ENCODE measurements at places on chromosomes 3 and 15. TPM values are rescaled to one million over a fixed set of nuclear protein-coding genes. Genes with fewer than 3 reads are reported as not detected.

DNA sequence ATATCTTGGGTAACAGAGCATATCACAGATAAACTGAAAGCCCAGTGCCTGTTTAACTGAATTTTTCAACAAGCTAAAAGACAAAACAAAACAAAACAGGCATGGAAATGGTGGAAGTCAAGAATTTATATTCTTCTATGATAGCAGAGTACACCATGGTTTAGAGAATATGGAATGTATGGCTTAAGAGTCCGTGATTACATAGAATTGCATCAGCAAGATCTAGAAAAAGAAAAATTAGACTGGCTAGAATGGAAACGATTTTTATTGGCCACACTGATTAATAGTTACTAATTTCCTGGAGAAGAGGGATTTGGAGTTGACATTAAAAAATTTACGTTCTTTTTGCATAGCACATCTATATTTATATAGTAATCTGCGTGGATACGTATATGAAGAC lies 435.2 kb upstream of the DPPA4 start:
- no peak for DNase-seq

DNA sequence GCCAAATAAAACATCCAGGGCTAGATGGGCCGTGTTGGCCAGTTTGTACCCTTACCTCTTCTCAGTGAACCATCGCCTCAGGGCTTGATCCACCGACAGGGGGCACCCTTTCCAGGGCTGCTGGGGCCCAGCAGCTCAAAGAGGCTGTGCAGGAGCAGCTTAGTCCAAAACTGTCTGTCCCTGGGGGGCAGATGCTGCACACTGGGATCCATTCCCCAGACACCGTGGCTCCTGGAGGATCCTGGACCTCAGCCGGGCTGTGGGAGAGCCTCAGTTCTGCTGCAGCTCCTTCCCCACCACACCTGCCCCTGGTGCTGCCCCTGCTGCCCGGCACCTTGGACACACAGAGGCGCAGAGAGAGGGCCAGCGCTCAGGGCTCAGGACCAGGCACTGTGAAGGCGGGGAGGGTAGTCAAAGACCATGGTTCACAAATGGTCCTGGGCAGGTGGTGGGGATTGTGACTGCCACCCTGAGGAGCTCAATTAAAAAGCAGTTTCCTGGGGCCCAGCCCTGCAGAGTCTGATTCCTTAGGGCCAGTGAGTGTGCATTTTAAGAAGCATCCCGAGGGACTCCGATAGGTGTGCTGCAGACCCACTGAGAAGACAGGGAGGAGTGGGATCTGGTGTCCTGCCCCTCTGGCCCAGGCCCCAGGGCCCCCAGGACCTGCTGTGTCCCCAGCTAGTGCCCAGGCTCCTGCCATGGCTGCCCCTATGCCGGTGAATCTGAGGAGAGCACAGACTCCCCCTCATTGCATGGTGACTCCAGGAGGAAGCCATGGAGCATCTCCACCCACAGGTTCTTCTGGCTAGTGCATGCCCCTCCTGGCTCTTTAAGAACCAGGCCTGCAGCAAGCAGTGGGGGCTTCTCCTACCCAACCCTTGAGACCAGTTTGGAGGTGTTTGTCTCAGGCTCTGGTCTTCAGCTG lies 86.5 kb upstream of the PRR20G start:
- peak; percentile 17 for DNase-seq

GRCh38 chr15:81261172-81261811 lies 62.6 kb downstream of the STARD5 start:
- no peak for DNase-seq

- no peak for DNase-seq
Observed at GRCh38 chr3:161977063-161977462, 480.5 kb downstream of the OTOL1 start.

GRCh38 chr15:73295630-73296286 lies 73.0 kb downstream of the HCN4 start:
- DNase-seq: no peak

- DNase-seq: no peak
Observed at GRCh38 chr3:63323766-63324165, 45.7 kb downstream of the SYNPR start.

GRCh38 chr3:73827725-73828211 lies 203.0 kb upstream of the PDZRN3 start:
- DNase-seq: peak; percentile 7

DNA sequence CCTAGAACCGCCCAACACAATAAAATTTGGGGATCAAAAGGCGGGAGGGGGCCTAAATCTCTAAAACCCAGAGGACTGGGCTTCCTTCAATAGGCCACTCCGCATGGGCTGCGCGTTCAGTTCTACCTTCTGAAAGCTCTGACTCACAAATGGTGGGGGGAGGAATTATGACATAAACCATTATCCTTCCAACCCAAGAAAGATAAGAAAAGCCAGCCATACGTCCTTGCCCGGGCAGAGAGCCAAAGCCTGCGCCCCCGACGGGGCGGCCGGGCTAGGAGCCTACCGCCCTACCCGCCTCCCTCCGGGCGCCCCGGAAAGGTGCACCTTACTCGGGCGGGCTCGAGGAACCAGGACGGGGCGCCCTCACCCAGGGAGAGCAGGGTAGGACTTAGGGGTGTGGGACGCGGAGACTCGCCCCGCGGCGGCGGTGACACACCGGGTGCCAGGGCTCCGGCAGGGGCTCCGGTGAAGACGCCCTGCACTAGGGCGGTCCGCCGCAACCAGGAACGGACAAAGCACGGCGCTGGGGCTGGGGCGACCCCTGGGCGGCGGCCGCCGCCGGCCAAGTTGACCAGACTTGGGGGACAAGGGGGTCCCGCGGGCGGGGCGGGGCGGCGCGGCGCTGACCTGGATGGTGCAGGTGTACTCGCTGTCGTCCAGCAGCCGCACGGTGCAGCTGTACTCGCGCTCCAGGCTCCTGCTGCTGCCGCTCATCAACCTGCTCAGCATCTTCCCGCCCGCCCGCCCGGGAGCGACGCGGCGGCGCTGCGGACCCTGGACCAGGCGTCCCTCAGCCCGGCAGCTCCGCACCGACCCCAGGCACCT lies 534 bp downstream of the FRMD5 start:
- peak; percentile 80 for DNase-seq

GRCh38 chr3:119359476-119360326 lies 65.5 kb downstream of the ARHGAP31 start:
- no peak for DNase-seq

DNA sequence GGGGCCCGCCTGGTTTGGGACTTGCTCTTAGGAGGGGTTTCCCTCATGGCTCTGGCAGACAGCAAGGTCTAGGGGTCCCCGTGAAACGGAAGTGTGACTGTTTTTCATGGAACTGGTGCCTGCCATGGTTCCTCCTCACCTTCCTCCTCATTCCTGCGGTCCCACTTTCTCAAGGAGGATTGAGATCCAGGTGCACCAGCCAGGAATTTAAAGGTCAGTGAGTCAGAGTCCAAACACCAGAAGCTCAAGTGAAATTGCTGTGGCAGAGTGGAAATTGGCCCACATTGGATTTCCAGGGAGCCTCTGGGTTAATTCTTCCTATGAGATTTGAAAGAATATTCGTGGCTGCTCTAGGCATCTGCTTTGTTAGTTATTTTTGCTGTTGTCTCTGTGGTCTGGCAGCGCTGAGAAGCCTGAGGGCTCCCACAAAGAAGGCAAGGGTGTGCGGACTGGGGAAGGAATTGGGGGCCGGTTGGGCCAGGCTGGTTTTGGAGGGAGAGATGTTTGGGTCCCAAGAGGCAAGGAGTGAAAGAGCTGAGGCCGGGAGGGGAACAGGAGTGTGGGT lies 60.4 kb upstream of the TNFAIP8L3 start:
- DNase-seq: peak; percentile 18

- DNase-seq: no peak
Observed at GRCh38 chr3:33706056-33706455, 12.0 kb downstream of the CLASP2 start.

DNA sequence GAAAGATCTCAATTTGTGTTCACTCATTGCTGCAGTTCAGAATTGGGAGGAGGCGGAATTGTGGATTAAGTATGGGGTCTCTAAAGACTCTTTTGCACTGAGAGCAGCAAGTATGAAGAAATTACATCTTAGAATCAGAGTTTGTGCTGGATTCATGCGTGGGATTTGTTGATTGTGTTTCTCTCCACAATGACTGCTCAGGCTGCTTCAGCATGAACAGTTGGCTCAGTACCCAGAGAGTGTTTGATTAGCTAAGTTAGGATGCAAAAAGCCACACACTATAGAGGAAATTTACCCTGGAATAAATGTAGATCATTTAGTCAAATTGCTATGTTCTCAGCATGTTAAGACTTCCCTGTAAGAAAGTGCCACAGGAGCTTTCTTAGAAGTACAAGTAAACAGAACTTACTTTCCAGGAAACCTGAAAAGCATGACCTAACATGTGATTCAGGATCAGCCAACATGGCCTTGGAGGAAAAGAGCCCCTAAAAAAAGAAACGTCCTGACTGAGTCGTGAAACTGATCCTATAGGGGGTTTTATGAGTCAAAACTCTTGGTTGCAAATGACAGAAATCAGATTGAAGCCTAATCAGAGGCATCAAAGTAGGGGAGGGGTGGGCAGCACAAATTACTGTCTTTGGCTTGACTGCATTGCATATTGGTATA lies 32.6 kb downstream of the HHLA2 start:
- DNase-seq: no peak

- peak; percentile 83 for DNase-seq
Observed at GRCh38 chr3:57803647-57804081, 47.6 kb downstream of the SLMAP start.

DNA sequence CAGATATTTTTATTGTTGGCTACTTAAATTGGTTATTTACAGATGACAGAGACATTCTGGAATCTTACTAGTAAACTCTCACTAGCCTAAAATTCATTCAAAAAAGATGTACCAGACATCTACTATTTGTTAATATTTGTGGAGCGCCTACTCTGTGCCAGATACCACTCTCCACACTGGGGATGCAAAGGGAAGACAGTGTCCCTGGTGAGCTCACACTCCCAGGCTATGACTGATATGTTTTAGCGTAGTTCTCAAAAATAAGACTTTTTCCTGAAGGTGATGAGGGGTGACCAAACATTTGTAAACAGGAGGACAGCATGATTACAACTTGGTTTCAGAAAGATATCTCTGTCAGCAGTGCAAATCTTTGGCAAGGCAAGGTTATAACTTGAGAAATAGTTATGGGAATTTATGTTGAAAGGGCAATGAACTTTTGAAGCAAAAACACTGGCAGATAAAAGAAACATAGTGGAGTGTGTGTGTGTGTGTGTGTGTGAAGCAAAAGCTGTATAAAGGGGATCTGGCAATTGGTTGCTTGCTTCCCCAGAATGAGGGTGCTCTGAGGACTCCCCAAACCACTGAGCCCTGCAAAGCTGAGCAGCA lies 51.2 kb downstream of the HACD2 start:
- no peak for DNase-seq

DNA sequence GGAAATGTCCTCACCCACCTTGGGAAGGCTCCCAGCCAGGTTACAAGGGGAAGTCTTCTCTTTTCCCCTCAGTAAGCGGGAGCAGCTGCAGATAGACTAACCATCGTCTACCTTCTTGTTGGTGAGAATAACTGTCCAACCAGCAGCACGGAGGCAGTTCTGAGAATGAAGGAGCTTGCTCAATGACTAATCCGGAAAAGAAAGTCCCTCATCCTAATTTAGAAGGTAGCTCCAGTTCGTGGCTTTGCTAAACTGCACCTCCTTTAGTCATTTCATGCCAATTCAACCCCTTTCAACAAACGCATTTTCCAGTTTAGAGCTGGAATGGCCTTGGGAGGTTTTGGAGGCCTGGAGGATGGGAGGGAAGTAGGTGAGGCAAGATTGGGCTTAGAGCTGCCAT lies 527.4 kb upstream of the PROK2 start:
- no peak for DNase-seq

DNA sequence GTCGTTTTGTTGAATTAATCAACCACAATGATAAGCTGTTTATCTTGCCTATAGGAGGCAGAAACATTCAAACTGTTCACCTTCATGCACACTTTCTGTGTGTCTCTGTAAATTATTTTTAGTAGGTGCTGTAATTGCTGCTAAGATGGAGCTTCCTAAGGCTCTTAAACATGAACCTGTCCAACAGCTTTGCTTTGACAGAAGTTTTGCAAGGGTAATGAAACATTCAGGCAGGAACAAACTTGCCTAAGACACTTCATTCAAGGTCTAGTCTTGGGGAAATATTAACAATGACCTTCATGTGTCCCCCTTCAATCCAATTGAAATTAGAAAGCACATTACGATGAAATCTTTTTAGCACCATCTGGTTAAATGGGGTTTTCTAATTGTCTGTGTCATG lies 156.1 kb downstream of the DIPK2A start:
- DNase-seq: no peak

- no peak for DNase-seq
Observed at GRCh38 chr3:157752956-157753786, 250.0 kb upstream of the VEPH1 start.

DNA sequence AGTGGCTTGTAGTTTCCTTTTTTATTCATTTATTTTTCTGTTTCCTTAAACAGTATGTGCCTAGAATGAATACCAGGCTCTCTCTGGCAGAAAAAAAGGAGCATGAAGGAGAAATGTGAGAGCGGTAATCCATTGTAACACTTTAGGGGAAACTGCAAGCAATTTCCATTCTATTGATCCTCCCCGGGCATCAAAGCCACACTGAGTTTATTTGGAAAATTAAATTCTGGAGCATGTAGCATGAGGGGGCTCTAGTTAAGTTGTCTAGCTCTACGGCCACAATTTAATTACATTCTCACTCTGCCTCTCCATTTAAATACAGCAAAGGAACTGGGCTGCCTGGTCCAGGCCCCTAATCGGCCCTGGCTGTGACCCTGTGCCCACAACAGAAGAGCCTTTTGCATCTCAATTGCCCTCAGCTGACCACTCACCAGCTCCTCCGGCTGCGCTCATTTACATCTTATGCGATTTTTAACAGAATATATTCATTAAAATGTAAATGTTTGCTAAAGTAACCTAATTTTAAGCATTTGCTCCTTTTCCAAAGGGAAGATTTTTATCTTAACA lies 72.9 kb downstream of the MEGF11 start:
- DNase-seq: no peak

- no peak for DNase-seq
Observed at GRCh38 chr3:181722156-181722555, 10.4 kb downstream of the SOX2 start.

GRCh38 chr3:101189796-101190195 lies 130.6 kb downstream of the IMPG2 start:
- DNase-seq: no peak

DNA sequence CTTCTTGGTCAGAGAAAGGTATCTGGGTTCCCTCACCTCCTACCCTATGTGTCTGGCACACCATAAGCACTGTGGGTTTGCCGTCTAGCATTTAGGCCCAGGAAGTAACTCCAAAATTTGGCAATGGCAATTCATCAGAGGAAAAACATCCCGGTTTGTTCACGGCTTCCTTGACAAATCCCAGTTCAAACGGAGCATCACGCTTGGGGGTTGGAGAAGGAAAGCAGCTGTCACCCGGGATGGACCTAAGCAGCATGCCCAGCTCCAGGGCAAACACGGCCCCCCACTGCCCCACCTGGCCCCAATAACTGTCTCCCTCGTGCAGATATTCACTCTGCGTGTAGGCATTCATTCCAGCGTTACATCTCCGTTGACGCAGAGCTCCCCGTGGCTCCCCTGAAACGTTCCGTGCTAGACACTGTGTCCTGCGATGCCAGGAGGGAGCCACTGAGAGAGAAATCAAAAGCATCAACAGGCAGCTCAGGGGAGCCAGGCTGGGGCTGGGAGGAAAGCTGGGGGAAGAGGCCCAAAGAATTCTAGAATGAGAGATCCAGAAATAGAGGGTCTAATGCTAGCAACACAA lies 41.4 kb downstream of the NTRK3 start:
- no peak for DNase-seq

Gene TUSC7
- not detected for total RNA-seq

Gene TEX55
- not detected for total RNA-seq

Gene MEIS2
- total RNA-seq: 6.3 TPM

Gene CHST14
- 5.9 TPM for total RNA-seq

Gene ACP3
- total RNA-seq: not detected

Gene LRRC3B
- total RNA-seq: not detected

Gene RLBP1
- total RNA-seq: not detected

Gene RPL14
- 363 TPM for total RNA-seq

Gene LRRC49
- total RNA-seq: 3.3 TPM

Gene GPR62
- total RNA-seq: under 0.01 TPM
